ENCODE measurements at places on chromosomes 3 and 15.

GRCh38 chr3:99925584-99926230 lies 108.0 kb downstream of the CMSS1 start:
- DNase-seq, result no peak

DNA sequence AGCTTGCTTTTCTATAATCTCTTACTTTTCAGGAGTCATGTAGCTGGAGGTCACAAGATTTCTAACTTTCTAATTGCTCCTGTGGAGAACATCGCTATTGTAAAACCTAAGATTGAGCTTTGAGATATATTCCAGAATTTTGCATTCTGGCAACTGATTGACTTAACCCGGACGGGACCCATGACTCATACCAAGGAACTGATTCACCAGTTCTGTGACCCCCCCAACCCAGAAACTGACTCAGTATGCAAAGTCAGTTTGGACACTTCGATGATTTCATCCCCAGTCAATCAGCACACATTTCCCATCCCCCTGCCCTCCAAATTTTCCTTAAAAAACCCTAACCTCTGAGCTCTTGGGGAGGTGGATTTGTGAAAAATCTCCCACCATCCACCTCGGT lies 396.5 kb upstream of the GBE1 start:
- DNase-seq, result peak; percentile 67

GRCh38 chr15:28017423-28017924 lies 81.6 kb downstream of the OCA2 start:
- no peak for DNase-seq

GRCh38 chr3:116299646-116300081 lies 145.6 kb downstream of the LSAMP start:
- peak; percentile 23 for DNase-seq

- peak; percentile 16 for DNase-seq
Measured at GRCh38 chr3:22089284-22089683, 338.3 kb upstream of the ZNF385D start.
